Metanephros (tissue), 2 donors: ENCODE measurements at places on chromosomes 11 and 22. TPM values are rescaled to one million over a fixed set of nuclear protein-coding genes. Genes with fewer than 3 reads are reported as not detected.

The MUC5AC gene
- total RNA-seq: 0.18 TPM

The LRRC32 gene
- 72.5 TPM for total RNA-seq

The LRRC74B gene
- not detected for total RNA-seq

The MS4A3 gene
- total RNA-seq: 8.8 TPM

The YPEL1 gene
- total RNA-seq: 20.6 TPM

The GGT1 gene
- 44.6 TPM for total RNA-seq

The OR8G1 gene
- total RNA-seq: not detected

The SCGB2A2 gene
- total RNA-seq: not detected

The UCP3 gene
- 1.2 TPM for total RNA-seq

The SCT gene
- total RNA-seq: 7.6 TPM

The MCAM gene
- 117 TPM for total RNA-seq

The HEPN1 gene
- not detected for total RNA-seq

The BIK gene
- 1.1 TPM for total RNA-seq

The GNAZ gene
- 4.9 TPM for total RNA-seq

The CDCA5 gene
- 6.4 TPM for total RNA-seq

The MRPL11 gene
- 40.3 TPM for total RNA-seq

The TBX10 gene
- not detected for total RNA-seq

The OR10S1 gene
- total RNA-seq: not detected

The FOLR3 gene
- 2.3 TPM for total RNA-seq

The SYCE3 gene
- 0.58 TPM for total RNA-seq

The IGSF22 gene
- total RNA-seq: 4.7 TPM
